ENCODE measurements at places on chromosomes 2 and 18.

- no peak for DNase-seq
Observed at GRCh38 chr2:7378591-7378990, 461.4 kb downstream of the RNF144A start.

GRCh38 chr2:96541398-96542152 lies 5.0 kb downstream of the ARID5A start:
- no peak for DNase-seq

DNA sequence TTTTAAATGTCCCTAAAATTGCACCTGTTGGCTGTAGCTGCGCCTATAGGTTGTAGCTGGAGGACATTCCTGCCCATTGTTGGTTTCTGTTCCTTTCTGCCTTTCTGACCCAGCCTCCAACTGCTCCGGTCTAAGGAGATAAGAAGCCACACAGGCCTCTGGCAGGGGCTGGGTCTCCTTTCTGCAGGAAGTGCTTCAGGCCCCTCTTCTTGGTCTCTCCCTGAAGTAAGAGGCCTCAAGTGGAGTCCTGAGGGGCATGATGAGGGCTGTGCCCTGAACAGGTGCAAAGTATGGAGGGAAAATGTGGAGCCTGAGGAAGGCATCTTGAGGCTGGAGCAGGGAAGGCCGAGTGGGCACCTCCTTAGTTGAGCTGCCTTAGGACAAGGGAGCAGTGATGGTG lies 10.4 kb upstream of the SFTPB start:
- no peak for DNase-seq

GRCh38 chr2:130853391-130853790 lies 16.7 kb downstream of the ARHGEF4 start:
- no peak for DNase-seq

GRCh38 chr18:22110461-22110924 lies 58.9 kb upstream of the GATA6 start:
- no peak for DNase-seq

- DNase-seq, result no peak
Observed at GRCh38 chr2:173457366-173457765, 102.7 kb downstream of the CDCA7 start.

- no peak for DNase-seq
Observed at GRCh38 chr2:49714454-49714853, 560.1 kb upstream of the FSHR start.

DNA sequence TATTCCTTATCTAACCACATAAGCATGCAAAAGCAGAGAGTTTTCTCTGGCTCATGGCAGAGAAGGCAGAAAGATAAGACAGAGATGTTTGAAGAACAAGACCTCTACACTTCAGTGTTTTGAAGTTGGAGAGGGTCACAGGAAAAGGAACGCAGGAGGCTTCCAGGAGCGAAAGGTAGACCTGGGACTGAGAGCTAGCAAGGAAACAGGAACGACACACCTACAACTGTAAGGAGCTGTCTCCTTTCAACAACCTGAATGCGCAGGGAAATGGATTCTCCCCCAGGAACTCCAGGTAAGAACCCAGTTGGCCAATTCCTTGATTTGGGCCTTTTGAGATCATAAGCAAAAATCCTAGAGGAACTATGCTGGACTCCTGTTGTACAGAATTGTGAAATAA lies 746.6 kb upstream of the DDX18 start:
- DNase-seq, result no peak

DNA sequence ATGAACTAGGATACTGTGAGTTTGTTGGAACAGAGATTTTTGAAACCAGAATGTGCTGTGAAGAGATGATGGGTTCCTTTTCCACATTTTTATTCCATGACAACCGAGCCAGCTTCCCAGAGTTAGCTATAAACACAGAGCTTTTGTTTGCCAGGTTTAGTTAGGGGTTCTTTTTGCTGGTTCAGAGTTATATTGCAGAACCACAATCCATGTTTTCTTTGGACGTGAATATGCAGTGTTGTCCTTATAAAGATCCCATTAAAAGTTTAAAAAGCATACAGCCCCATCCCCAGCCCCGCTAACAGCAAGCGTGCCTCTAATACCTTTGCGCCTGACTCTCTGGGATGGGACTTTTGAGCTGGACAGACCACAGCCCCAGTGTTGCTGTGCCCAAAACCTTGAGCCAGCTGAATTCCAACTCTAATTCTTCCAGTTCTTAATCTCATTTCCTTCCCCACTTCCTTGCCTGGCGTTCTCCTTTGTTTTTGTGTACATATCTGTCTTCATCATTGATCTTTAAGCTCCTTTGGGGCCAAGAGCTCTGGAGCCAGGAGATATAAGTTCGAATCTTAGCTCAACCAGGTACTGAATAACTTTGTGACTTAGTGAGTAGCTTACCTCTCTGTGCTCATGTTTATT lies 72.3 kb downstream of the SPATS2L start:
- no peak for DNase-seq

GRCh38 chr2:20229322-20230113 lies 4.6 kb upstream of the SDC1 start:
- DNase-seq, result no peak

- no peak for DNase-seq
Observed at GRCh38 chr18:10525371-10525691, 496 bp upstream of the NAPG start.

DNA sequence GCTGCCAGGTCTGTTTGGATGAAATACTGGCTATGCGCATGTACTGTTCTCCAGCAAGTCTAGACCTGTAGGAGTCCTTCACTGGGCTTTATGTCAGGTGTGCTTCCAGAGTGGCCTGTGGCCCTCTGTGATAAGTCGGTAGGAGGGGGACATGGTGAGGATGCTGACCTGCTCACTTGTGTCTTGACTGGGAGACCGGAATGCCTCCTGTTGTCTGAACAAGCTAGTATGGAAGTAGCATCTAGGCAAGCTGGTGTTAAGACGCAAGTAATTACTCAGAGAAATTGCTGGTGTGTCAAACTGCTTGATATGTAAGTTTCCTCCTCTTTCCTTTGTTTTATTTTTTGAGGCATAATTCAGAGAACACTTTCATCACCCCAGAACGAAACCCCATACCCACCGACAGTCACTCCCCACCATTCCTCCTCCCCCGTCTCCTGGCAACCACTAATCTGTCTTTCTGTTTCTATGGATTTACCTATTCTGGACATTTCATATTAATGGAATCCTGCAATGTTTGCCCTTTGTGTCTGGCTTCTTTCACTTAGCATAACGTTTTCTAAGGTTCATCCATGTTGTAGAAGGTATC lies 76.4 kb downstream of the TMEM247 start:
- peak; percentile 45 for DNase-seq

- no peak for DNase-seq
Observed at GRCh38 chr18:75124551-75124950, 84.4 kb downstream of the PTGR3 start.

GRCh38 chr2:88671786-88672427 lies 19.6 kb upstream of the RPIA start:
- peak; percentile 62 for DNase-seq

DNA sequence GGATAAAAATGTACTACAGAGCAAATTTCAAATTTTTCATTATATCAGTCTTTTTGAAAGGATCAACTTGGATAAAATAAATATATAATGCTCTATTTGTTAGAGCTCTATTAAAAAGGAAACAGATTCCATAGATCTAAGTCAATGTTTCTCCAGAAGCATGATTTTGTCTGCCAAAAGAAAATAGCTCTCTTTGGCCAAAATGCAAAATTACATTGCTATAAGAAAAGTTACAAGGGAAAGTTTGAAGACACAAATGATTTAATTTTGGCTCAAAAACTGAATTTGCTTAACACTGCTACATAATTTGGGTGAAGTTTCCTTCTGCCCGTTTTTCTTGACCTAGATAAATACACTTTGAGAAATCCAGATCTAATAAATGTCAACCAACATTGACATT lies 15.7 kb downstream of the C2orf69 start:
- DNase-seq, result no peak

DNA sequence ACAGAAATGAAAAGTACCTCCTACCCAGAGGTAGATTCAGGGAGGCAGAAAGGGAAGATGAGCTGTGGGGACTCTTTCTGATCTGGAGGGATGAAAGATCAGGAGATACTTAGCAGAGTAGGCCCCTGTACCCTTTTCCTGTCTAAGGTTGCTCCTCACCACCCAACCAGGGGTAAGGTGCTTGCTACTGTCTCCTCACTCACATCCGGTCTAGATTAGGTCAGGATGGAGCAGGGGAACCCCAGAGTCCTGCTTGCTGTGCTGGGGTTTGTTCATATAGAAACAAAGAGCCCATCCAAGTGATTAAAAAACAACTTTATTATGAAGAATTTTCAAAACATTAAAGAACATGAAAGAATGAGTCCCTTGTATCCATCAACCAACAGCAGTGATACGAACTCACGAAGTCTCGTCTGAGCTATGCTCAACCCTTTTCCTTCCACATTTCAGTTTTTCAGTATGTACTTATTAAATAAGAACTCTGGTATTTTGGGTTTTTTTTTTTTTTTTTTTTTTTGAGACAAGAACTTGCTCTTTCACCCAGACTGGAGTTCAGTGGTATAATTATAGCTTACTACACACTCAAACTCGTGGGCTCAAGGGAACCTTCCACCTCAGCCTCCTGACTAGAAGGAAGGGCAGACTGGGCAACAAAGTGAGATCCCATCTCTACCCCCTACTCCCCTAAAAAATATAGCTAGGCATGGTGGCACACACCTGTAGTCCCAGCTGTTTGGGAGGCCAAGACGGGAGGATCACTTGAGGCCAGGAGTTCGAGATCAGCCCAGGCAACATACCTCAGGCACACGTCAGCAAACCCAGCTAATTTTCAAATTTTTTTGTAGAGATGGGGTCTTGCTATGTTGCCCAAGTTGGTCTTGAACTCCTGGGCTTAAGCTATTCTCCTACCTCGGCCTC lies 28.5 kb upstream of the MCFD2 start:
- no peak for DNase-seq

GRCh38 chr18:69948919-69949537 lies 1.4 kb upstream of the CD226 start:
- DNase-seq, result no peak
